ENCODE measurements at places on chromosomes 6 and 20. TPM values are rescaled to one million over a fixed set of nuclear protein-coding genes. Genes with fewer than 3 reads are reported as not detected.

GRCh38 chr6:28224131-28225055 lies 682 bp upstream of the ZSCAN9 start:
- DNase-seq = no peak

DNA sequence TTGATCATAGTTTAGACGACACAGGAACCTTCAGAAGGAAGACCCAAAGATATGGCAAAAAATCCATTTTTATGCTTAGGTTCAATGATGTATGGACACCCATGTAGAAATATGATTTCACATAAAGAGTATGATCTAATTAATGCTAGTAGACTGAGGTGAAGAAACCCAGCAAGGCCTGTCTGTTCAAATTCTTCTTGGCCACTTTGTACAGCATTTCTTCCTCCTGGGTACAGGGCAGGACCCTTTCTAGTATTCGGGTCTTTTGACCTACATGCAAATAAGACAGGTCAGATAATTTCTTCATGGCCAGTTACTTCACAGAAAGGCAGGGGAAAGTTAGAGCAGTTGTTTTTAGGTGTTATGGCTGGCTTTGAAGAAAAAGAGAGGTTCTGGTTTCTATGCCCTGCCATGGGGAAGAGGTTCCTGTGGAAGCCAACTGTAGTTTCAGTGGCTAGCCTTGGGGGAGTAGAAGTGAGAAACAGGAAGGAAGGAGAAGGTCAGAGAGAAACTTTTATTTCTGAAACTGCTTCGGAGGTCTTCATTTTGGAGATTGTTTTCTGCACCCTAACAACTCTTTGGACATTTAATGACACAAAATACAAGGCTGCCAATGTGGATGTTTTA lies 208.3 kb downstream of the PTPRK start:
- DNase-seq = no peak

The EDN3 gene
- 89.5 TPM for total RNA-seq

The ADAM33 gene
- 16.0 TPM for total RNA-seq
